Immature natural killer cell (primary cell): ENCODE measurements at places on chromosomes 6 and 20.

DNA sequence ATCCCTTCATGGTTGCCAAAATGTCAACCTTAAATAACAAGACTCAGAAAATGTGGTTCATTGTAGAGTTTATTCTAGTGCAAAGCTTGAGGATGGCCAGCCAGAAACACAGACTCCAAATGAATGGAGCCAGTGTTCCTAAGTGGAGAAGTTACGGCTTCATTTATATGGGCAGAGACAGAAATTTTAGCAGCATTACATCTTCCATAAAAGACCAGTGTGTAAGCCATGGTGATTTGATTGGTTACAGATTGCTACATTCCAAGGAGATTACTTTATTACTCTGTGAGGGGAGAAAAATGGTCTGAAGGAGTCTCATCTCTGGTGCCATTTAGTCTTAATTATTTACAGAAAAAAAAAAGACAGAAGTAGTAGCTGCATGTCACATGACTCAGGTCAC is 97.8 kb downstream of the OTOR start:
- DNase-seq = no peak

DNA sequence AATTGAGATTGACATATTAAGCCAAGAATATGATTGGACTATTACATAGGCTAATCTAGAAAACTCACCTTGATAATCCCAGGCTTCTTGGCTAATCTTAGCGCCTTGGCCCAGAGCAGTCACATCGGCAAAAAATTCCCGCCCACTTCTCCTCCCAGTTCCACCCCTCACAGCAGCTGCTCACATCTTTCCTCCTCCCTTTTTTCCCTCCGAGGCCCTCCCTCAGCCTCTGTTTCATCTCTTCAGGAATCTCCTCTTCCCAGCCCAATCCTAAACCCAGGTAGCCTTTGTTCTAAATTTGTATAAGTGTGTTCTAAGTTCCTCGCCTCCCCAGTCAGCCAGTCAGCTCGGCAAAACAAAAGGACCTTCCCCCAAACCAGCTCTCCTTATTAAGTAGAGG is 184.3 kb downstream of the PRKN start:
- DNase-seq = no peak

GRCh38 chr6:1714654-1715053 is 104.9 kb downstream of the FOXC1 start:
- no peak for DNase-seq

GRCh38 chr6:17663226-17663625 is 43.5 kb downstream of the NUP153 start:
- no peak for DNase-seq

DNA sequence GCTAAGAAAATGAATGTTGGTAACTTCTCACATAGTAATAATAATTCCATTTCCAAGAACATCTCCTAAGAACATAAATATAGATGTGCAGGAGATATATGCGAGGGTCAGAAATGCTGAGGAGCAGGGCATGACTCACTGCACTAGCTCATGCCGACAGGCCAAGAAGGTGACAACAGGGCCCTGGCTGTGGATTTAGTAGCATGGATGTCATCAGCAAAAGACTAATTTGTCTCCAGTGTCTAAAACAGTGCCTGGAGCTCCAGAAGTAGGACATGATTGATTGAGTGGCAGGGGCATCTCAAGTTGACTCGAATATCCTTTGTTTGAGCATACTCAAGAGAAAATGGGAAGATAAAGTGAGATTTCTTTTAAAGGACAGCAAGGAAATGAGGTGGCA is 207.0 kb upstream of the FOXA2 start:
- no peak for DNase-seq

DNA sequence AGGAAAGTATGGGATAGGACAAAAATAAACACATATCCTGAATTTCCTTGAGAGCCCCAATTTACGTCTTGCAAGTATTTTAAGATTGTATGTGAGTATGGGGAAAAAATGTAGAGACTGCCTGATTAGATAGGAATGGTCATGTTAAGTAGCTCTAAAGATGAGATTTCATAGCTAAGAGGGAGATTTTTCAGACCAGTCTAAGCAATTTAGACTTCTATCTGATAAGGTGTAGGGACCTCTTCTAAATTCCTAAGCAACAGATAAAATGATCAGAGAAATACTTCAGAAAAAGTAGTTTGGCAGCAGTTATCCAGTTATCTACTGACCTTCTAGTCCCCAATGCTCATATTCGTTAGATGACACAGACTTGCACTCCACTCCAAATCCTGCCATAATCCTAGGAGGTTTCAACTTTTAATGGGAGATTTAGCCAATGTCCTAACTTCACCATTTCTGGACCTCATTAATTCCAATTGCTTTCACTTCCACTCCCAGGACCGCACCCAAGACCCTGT is 90.0 kb downstream of the FILIP1 start:
- no peak for DNase-seq

DNA sequence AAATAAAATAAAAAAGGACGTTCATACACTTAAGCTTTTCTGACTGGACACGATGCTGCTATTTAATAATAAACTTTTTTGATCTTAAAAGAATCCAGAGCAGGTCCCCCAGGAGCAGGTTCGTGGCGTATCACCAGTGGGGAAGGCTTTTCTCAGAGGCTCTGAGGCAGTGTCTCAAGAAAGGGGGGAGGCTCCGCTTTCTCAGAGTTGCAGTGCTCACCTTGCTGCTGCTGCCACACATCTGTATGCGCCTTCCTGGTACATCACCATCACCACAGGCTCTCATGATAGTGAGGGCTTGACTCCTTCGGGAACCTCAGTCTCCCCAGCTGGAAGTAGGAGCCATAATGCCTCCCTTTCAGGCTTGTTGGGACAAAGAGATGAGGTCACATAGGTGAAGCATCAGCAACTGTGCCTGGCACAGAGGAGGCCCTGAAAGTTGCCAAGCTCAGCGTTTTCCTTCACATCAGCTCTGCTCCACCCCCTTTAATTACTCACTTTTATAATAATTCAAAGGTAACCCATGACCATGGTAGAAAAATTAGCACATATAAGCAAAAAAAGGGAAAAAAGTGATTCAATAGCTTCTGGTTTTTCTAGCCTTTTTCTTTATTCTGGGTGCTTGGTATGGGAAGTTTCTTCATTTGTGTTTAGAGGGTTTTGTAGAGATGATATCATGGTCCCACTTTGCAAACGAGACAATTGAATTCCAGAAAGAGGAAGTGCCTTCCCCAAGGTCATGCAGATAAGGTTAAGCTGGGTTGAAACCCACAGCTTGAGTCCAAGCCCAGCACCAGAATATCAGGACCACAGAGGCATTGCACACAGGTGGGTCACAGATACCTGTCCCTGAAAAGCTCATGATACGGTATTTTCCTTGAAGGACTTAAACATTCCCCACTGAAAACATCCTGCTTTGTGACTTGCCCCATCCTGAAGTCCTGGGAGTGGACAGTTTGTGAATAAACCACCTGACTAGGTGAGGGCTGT is 24.5 kb downstream of the SRSF3 start:
- DNase-seq = no peak

DNA sequence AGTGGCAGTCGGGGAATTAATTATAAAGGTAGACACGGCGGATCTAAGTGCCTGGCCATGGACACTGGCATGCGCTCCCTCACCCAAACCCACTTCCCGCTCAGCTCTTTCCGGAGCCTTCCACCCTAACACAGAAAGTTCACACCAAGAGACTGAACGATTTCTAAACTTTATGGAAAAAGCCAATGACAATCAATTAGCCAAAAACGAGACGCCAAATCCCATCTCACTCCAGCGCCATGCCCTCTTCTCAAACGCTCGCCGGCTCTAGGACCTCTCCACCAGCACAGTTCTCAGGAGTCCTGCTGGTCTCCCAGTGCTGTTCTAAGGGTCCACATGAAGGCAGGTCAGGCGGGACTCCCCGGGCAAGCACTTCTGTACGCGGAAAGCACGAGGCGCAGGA is 641 bp downstream of the SF3B5 start:
- peak; percentile 5 for DNase-seq

- no peak for DNase-seq
Measured at GRCh38 chr6:160118620-160119229, 2.9 kb upstream of the SLC22A1 start.

GRCh38 chr6:148497717-148498116 is 155.1 kb downstream of the SASH1 start:
- DNase-seq = no peak

- DNase-seq = no peak
Measured at GRCh38 chr20:37365760-37366638, 20.1 kb downstream of the SRC start.

DNA sequence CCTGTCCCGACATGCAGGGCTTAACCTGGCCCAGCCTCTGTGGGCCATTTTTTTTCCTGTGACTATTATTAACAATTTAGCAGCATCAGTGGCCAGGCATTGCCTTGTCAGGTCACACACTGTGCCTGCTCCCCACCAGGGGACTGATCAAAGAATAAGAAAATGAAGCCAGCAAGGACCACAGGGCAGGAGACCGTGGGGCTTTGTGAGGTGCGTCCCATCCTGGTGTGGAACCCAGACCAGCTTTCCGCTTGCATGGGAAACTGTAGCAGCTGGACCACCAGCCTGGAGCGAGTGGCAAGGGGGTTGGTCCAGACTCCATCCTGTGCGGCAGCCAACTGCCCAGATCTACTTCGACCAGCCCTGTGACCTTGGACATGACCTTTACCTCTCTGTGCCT is 218.3 kb downstream of the ANKRD60 start:
- DNase-seq = no peak

DNA sequence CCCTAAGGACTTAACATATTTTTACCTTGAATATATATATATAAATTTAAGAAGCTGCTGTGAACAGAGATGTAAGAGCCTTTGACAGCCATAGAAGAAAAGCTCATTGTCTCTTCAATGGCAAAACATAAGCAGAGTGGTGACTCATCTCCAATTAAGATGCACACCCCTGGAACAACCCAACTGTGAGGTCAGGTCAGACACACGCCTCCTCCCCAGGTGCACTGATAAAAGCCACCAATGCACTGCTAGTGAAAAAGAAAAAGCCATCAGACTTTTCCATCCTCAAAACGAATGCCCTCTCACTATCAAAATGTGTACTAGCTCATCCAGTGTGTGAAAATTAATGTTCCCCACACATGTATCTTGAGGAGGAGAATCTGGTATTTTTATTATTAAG is 100.1 kb downstream of the SMLR1 start:
- no peak for DNase-seq

GRCh38 chr6:14035071-14035847 is 82.3 kb upstream of the CD83 start:
- no peak for DNase-seq

DNA sequence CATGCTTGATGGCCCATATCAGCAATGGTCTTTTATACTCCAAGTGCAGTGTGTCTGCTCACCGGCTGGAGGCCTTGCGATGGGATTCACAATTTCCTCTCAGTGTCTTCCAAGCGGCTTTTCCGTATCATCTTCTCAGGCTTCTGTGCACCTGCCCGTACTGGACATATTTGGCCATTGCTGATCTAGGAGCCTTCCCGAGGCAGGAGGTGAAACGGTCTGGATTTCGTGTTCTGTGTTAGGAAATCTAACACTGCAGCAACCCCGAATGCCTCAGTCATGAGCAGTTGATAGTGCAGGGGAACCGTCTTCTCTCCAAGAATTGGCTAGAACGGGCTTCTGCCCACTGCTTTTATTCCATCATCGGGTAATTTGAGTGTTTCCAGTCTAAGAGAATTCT is 60.5 kb downstream of the PPP1R14C start:
- DNase-seq = no peak

GRCh38 chr6:134316733-134317431 is 1.0 kb downstream of the SGK1 start:
- no peak for DNase-seq

DNA sequence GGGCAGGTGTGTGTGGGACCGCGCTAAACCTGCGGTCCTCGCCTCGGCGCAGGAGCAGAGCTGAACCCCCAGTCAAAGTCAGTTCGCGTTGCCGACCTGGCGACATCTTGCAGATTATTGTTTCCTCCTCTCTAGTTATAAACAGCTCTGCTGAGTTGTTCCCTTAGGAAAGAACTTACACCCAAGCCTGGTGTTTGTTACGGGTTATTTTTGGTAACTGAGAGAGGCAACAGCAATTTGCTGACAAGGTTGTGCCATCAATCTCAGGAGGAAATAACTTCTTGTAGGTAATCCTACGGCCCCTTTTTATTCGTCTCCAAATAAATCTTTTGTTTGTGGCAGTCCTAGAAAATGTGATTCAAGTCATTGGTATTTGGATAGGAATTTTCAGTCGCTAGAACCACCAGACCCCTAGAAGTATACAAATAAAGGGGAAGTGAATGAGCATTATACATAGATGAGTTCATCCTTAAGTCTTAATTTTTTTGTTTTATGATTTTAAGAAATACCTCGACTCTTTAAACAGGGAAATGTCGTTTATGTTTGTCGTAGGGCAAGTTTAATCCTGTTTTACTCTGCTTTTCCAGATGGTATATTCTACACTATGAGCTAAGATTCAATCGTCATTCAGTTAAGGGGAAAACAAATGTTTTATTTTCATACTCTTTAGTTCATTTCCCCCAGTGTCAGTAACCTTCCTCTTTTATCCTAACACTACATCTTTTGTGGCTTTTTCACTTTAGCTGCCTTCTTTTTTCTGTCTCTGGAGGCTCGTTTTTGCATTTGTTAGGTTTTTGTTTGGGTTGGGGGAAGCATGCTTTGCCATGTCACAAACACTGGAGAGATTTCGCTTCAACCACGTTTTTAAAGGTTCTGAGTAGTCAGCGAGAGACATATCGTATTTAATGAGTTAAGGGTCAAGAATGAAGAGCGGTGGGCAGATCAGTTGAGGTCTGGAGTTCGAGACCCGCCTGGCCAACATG is 1.2 kb downstream of the PM20D2 start:
- no peak for DNase-seq

DNA sequence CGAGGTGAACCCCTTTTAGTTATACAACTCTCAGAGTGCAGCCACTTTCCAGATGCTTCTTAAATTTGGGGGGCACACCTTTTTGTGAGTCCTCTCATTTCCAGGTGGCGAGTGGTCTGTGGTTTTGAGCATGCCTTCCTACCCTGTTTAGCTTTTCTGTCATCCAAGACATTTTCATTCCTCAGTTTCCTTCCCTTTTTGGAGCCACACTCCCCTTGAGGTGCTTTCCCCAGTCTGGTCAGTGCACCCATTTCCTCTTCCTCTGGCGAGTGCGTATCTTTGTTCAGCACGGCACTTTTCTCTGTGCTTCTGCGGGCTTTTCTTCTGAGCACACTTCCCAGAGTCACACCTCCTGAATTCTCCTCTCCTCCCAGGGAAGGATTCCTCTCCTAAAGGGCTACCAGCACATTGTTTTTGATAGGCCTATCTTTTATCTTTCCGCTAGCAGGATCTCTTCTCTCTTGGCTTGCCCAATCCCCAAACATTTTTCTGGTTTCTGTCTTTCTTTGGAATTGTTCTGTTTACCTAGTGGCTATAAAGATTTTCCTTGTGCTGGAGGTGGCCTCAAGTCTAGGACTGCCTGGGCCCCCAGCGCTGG is 1.4 kb downstream of the PHF20 start:
- peak; percentile 57 for DNase-seq

DNA sequence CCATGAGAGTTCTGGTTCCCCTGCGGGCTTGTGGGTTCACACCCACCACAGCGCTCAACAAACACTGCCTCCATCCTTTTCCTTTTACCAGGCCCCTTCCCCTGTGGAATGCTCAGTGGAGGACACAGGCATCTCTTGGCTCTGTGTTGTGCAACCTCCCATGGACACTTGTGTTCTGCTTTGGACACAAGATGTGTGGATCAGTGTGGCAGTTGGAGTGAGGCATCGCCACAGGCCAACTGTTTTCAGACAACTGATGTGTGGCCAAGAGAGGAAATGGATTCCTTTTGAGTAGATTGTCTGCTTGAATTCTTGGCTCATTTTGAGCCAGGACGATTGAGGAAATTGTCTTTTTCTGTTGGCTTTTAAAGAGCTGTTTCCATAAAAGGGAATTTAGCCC is 26.8 kb downstream of the CST8 start:
- DNase-seq = no peak
